ENCODE measurements at places on chromosomes 5 and 9. TPM values are rescaled to one million over a fixed set of nuclear protein-coding genes. Genes with fewer than 3 reads are reported as not detected.

ENHO gene
- total RNA-seq = 0.55 TPM

- DNase-seq = no peak
Measured at GRCh38 chr5:113194591-113194990, 218.0 kb downstream of the DCP2 start.

SPAG8 gene
- 0.52 TPM for total RNA-seq

GRCh38 chr9:137547687-137548543, 2.3 kb downstream of the PNPLA7 start:
- no peak for DNase-seq

- DNase-seq = no peak
Measured at GRCh38 chr5:129971714-129972113, 67.4 kb downstream of the CHSY3 start.

GRCh38 chr5:110161162-110161561, 471.4 kb downstream of the MAN2A1 start:
- no peak for DNase-seq

NSG2 gene
- 0.38 TPM for total RNA-seq

- DNase-seq = no peak
Measured at GRCh38 chr9:27659571-27659970, 86.3 kb upstream of the C9orf72 start.

GRCh38 chr5:121031491-121031890, 567.4 kb downstream of the PRR16 start:
- DNase-seq = peak; percentile 3

DNA sequence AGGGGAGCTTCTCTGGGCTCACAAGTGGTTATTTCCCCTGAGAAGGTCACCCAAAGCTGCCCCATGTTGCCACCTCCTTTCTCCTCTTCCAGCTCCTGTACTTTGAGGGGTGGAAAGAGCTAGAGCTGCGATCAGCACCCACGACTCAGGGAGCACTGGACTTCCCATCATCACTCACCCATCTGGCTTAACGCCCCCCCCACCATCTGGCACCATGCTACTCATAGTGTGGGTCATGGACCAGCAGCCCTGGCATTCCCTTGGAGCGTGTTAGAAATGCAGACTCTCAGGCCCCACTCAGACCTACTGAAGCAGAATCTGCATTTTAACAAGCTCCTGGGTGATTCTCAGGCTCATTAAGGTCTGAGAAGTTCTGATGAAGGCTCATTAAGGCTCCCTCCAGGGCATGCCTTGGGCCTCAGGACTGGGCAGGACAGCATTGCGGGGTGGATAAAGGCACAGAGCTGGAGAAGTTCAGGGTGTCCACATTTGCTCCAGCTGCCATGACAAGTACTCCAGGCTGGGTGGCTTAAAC, 67.3 kb downstream of the GALNT12 start:
- DNase-seq = no peak

PRDM9 gene
- not detected for total RNA-seq

CCNJL gene
- 12.5 TPM for total RNA-seq

DNA sequence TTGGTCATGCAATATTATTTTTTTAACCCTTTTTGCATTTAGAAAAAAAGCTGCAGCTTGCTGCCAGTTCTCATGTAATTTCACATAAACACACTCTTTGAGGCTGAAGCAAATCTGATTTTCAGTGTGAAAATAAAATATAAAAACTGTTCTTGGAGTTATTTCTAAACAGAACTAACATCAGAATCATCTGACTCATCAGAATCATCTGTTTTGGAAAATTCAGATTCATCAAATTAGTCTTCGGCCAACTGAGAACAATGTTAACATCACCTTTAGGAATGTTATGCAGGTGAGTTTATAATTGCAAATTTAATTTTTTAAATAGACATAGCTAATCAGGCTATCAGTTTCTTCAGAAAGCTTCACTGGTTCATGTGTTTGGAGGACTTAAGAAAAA, 45.3 kb downstream of the ZCCHC7 start:
- no peak for DNase-seq

CCL19 gene
- total RNA-seq = not detected

GRCh38 chr9:101220341-101220740, 164.5 kb downstream of the BAAT start:
- DNase-seq = no peak

DNA sequence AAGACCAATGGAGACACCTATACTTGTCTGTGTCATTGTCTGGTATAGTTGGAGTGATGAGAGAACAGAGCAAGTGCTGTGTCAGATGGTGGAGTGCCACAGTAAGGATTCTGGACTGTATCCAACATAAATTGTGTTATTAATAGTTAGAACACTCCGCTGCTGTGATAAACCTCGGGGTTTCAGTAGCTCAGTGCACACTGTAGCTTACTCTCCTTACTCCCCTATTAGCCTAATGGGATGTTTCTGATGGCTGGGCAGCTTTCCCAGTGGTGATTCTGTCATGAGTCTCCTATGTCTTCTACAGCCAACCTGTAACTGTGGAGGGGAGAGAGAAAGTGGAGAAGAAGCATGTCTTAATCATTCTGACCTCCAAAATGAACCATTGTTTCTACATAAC, 127.6 kb upstream of the PTCH1 start:
- peak; percentile 51 for DNase-seq

GRCh38 chr5:137989419-137989818, 43.5 kb downstream of the FAM13B start:
- no peak for DNase-seq

DNA sequence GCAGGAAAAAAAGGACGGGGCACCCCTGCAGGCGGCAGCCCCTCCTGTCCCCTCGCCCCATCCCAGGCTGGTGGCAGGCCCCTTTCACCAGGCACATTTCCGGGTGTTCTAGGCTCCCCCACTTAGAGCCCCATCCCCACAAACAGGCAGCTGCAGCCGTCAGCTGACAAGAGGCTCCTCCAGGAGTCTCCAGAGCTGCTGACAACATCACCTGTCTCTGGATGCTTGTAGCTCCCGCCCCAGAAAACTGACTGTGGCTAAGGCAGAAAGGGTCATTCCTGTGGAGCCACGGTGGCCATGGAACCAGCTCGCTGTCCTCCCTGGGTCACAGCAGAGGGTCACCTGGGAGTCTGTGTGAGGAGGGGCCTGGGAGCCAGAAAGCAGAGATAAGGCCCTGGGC, 50.9 kb downstream of the HMCN2 start:
- DNase-seq = no peak

GRCh38 chr9:134165357-134166315, 1.3 kb upstream of the RNU6ATAC start:
- no peak for DNase-seq

ZNF474 gene
- total RNA-seq = 0.45 TPM

MEGF10 gene
- 19.5 TPM for total RNA-seq

GRCh38 chr5:55578771-55579170, 44.0 kb upstream of the PLPP1 start:
- peak; percentile 70 for DNase-seq

MRPL50 gene
- total RNA-seq = 11.9 TPM

- DNase-seq = no peak
Measured at GRCh38 chr5:65640240-65640639, 15.4 kb downstream of the SHLD3 start.

PTGDS gene
- 5.6 TPM for total RNA-seq

DNA sequence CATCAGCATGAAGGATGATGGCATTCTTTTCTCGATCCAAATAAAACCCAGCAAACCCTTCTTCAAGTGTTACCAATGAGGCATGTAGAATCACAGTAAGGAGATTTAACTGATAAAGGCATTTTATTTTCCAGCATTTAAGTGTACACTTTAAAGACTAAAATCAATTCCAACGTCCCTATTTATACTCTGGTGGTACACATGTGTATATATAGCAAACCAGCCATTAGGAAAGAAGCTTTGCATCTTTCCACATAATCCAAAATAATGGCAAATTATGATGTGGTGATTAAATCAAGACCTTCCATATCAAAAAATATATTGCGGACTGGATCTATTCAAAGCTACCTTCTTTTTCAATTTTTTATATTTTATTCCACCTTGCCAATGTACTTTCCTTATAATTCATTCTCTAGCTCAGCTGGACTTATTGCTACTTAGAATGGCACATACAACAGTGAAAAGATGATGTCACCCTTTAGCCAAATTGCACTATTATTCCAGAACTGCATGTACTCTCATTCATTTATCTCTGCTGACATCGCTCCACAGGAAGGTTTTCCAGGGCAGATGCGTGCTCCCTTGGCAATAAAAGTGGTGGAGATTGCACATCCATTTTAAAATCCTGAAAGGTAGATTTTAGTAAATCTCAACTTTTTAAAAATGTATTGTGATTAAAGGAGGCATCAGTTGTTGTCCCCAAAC, 63.3 kb upstream of the SLC30A5 start:
- no peak for DNase-seq

PCDHB3 gene
- 3.6 TPM for total RNA-seq

DNA sequence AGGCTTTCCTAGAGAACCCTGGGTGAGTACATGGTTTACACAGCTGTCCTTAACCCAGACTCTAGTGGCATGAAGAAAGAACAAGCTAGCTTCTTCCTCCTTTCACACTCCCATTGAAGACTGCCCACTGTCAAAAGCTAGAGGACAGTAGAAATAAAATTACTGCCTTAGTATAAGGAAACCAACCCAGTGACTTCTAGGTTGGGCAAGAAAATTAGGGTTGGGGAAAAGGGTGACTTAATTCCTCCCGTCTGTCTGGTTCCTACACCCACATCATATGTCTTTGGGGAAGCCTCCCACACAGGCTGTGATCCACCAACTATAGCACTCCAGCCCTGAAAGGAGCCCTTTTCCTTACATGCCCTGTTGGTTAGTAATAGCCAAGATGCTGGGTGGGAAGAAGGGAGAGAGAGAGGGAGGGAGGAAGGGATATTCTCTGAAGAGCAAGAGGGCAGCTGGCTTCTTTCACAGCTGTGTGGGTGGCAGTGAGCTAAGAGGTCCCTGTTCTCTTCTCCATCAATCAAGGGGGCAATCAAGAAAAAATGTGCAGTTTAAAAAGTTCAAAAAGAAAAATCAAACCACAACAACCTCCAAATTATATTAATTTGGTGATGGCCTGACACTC, 21.7 kb downstream of the HBEGF start:
- DNase-seq = peak; percentile 98

Data from astrocyte (in vitro differentiated cells and primary cell).